ENCODE measurements at places on chromosomes 13 and 19.

- DNase-seq = no peak
Observed at GRCh38 chr19:17840019-17840418, 7.8 kb downstream of the JAK3 start.

- no peak for DNase-seq
Observed at GRCh38 chr13:107466326-107467099, 748.8 kb downstream of the LIG4 start.

GRCh38 chr19:3782903-3783302, 3.3 kb downstream of the MATK start:
- DNase-seq = no peak

DNA sequence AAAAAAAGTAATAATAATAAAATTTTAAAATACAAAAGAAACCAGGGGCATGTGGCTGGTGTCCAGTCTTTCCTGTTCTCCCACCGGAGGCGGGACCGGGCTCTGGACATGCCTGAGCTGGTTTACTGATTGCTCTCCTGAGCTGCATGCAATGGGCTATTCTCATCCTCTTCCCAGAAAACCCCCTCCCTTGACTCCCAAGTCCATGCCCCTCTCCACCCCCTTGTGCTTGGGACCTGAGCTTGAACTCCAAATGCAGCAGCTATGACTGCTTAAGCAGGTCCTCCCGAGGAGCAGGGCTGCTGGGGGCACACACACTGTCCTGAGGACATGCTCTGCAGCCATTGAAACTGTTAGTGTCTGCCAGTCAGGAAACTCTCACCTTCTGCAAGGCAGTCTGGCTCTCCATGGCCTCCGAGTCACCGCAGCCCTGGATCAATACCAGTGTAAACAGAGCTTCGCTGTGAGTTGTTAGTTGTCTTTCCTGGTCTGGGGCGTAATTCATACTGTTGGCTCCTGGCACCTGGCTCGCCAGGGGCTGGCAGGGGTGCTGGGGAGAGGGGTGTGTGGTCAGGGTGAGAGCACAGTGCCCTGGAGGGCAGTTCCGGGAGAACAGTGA, 41.6 kb upstream of the CHST8 start:
- DNase-seq = peak; percentile 81

GRCh38 chr13:99496184-99497142, 4.8 kb upstream of the TM9SF2 start:
- no peak for DNase-seq

GRCh38 chr19:10961073-10961860, 437 bp downstream of the SMARCA4 start:
- no peak for DNase-seq

Measured in NCI-H748 treated with DMSO at 0.1 percent for 48 hours (cell line).